SIG-M5 (cell line): ENCODE measurements at places on chromosomes 12 and 14.

DNA sequence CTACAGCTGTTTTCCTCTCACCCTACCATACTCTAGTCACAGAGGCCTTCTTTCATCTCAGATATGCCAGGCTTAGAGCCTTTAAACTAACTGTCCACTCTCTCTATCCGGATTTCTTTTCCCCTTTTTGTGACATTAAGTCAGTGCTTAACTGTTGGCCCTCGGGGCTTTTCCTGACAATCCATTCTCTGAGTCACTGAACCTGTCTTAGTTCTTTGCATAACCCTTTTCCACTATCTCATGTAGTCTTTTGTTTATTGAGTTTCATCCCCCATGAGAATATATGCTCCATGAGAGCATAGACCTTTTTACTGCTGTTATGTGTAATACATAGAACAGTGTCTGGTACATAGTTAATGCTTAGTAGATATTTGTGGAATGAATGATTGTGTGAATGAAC is 68.7 kb downstream of the PLEKHA5 start:
- DNase-seq = no peak

DNA sequence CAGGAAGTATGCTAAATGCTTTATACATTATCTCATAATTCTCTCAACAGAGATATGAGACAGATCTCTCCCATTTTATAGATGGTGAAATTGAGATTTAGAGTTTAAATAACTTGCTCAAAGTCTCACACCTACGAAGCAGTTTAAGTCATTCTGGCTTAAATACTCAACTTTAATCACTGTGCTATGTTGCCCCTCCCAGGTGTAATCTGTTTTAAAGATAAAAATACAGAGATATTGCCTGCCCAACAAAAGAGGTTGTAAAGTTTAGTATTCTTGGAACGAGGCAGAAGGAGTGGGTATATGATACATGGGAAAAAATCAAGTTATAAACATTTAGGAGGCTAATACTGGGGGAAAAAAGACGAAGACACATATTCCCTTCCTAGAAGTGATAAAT is 156.8 kb upstream of the LRIG3 start:
- DNase-seq = no peak

DNA sequence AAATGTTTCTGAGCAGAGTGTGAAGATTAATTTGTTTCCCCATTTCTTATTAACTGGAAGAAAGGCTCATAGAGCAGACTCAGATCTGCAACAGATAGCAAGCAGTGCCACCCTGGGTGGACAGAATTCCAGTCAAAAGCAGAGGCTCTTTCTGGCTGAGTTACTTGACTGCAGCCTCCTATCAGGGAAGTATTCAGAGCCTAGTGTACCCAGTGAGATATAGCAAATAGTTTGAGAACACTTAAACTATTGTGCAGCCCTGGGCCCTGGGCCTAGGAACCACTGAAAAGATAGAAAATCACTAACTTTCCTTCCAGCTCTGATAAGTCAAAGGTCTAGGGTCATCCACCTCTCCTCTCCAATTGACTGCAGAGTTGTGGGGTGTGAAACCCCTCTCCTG is 11.2 kb upstream of the AQP2 start:
- DNase-seq = no peak

GRCh38 chr12:51270067-51270950 is at the start of gene SMAGP:
Gene SMAGP (minus strand): TSS chr12:51270415. CDS start chr12:51269278, 1,137 bp downstream.
- no peak for DNase-seq

GRCh38 chr14:77339407-77339806 is 18.6 kb downstream of the GSTZ1 start:
- no peak for DNase-seq

DNA sequence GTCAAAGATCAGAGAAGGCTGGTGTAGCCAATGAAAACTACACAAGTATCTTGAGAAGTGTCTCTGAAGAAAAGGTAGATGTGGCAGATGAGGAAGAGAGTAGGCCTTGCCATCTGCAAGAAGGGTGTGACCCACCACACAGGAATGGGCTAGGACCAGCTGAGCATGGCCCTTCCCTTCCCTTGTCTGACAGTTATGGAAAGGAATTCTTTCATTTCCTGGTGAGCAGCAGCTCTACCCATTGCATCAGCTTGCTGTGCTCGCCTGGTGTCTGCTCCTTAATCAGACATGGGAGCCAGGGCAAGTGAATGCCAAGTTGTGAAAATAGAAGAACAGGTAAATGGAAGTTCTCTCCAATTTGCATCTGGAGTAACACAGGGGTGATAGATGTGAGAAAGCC is 145.2 kb upstream of the KRR1 start:
- DNase-seq = no peak

- DNase-seq = no peak
Measured at GRCh38 chr12:74847169-74847568, 309.5 kb downstream of the ATXN7L3B start.

GRCh38 chr12:114479831-114480230 is 73.9 kb upstream of the TBX5 start:
- no peak for DNase-seq

GRCh38 chr12:124520907-124521306 is 46.5 kb downstream of the NCOR2 start:
- no peak for DNase-seq

DNA sequence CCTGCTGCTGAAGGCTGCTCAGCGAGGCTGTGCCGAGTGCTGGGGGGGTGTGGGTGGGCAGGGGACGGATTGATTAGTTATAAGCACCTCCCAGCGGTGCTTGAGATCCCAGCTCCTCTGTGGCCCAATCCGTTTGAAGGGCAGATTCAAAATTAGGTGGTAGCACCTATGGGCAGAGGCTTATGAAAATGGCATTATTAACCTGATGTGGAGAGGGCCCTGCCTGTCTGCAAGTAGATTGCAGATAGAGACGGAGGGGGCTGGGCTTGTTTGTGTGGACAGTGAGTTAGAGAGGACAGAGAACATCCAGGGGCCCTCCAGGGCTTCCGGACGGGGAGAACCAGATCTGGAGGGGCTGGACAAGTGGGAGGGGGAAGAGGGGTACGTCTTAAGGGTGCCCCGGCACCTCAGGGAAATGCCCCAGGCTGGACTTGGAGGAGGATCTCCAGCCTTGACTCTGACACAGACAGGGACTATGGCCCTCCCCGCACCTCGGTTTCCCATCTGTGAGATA is at the start of gene RTL1:
Gene RTL1, minus strand, starts transcription at position 51 of the 514 bp plus-strand sequence. CDS start 18,934 bp downstream, outside the sequence.
- DNase-seq = no peak

GRCh38 chr12:6914246-6914946 is at the start of gene ENO2:
Gene ENO2 (plus strand): TSS chr12:6914580. CDS start chr12:6915833, 1,253 bp downstream.
- DNase-seq = no peak

DNA sequence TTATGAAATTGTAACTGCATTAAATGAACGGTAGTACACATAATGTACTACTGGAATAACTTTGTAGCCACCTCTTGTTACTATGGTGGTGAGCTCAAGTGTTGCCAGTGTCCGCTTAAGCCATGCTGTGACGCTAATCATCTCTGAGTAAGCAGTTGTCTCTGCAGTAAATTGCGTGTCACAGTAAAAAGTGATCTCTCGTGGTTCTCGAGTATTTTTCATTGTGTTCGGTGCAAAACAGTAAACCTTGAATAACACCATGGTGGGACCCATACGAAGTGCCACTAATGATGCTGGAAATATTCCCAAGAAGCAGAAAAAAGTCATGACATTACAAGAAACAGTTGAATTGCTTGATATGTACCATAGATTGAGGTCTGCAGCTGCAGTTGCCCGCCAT is 524.8 kb downstream of the SOX5 start:
- no peak for DNase-seq

GRCh38 chr14:65173973-65174693 is 71.8 kb upstream of the MAX start:
- no peak for DNase-seq
